ENCODE measurements at places on chromosomes 7 and 10. TPM values are rescaled to one million over a fixed set of nuclear protein-coding genes. Genes with fewer than 3 reads are reported as not detected.

COL13A1 gene
- total RNA-seq = 0.48 TPM

ZNF488 gene
- total RNA-seq = 0.08 TPM

RBP4 gene
- total RNA-seq = 6,485 TPM

AKR1C4 gene
- total RNA-seq = 292 TPM

CYP3A7 gene
- total RNA-seq = 17.5 TPM

IKZF1 gene
- total RNA-seq = 2.8 TPM

CXCL12 gene
- 50.3 TPM for total RNA-seq

ATOH7 gene
- total RNA-seq = 1.2 TPM

OR2A5 gene
- not detected for total RNA-seq

GRB10 gene
- 54.9 TPM for total RNA-seq

CASTOR2 gene
- 2.4 TPM for total RNA-seq

SLC26A4 gene
- total RNA-seq = not detected

CHST15 gene
- total RNA-seq = 12.8 TPM

SLC18A3 gene
- total RNA-seq = not detected

HACD1 gene
- total RNA-seq = 2.9 TPM

TFPI2 gene
- 0.96 TPM for total RNA-seq

PLAU gene
- total RNA-seq = 0.50 TPM

AIFM2 gene
- 14.5 TPM for total RNA-seq

GCK gene
- total RNA-seq = 1.7 TPM

DNAJB12 gene
- total RNA-seq = 20.4 TPM

MPP7 gene
- total RNA-seq = 1.4 TPM

ANKRD61 gene
- total RNA-seq = not detected
